ENCODE measurements at places on chromosomes 2 and 18.
A peak's percentile ranks its signal among the peaks of the same experiment; 100 is the strongest.

DNA sequence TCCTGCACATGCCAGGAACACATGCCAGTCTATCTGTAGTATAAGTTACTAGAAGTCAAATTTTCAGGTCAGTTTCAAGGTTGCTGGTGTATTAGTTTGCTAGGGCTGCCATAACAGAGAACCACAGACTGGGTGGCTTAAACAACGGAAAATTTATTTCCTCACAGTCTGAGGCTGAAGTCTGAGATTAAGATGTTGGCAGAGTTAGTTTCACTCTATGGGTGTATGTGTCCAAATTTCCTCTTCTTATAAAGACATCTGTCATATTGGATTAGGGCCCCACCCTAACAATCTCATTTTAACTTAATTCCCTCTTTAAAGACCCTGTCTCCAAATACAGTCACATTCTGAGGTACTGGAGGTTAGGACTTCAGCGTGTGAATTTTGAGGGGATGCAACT, 26.5 kb downstream of the B3GNT7 start:
- no peak for DNase-seq

GRCh38 chr18:617970-618504, 21.2 kb downstream of the CLUL1 start:
- DNase-seq, result no peak

DNA sequence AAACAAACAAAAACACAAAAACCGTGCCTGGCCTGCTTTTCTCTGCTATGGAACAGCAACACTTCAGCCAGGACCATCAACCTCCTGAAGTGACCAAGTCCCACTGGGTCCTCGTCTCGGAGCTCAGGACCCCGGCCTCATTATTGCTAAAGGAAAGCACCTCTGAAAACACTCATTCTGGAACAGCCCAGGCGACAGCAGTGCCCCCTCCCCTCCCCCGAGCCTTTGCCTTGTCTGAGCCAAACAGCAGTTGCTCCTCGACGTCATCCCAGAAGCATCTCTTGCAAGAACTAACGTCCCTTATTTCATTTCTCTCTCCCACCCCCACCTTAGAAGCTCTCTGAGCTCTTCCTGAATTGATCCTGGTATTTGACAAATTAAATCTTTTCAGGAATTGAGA, 27.4 kb downstream of the APCDD1 start:
- no peak for DNase-seq

DNA sequence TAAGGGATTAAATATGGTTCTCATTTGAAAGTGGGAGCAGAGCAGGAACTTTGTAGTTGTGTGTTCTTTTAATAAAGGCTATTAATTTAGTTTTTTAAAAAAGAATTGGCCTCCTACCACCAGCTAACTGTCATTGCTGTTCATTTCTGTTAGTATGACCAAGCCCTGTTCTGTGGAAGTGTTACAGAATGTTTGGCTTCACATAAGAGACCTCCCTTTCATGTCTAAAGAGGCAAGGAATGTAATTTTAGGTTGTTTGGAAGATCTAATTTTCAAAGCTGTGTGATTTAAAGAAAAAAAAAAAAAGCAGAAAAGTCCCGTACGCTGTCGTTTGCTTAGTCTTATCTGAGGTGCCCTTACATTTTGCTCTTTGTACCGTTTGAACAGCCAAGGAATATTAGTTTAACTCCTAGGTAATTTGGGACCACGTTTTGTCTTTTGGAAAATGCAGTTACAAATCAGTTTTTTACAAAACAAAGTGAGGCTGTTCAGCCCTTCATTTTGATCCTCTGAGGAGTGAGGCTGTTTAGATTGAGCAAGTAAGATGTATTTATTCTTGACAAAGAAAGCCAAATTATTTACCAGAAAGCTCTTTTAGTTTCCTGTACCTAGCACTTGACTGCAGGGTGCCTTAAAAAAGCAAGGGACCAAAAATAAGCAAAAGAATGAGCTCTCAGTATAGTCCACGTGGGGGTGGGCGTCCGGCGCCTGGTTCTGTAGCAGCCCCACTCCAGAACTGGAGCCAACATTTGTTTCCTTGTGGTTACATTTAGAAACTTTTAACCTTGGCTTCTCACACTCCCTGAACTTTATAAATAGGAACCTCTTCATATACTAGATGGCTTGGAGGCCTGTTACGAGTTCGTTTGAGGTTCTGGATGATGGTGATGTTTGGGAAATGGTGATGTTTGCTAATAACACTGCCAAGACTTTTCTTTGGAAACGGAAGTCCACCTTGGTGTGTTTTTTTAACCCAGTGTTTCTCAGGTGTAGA, 136.2 kb downstream of the FMNL2 start:
- DNase-seq, result no peak

- DNase-seq, result no peak
These were observed 238.3 kb downstream of the TCF4 start for GRCh38 chr18:55349685-55350084.

- no peak for DNase-seq
These were observed 21.4 kb downstream of the MGAT4A start for GRCh38 chr2:98709535-98709934.

- DNase-seq, result peak; percentile 24
These were observed 55.6 kb upstream of the ACMSD start for GRCh38 chr2:134782792-134783191.

DNA sequence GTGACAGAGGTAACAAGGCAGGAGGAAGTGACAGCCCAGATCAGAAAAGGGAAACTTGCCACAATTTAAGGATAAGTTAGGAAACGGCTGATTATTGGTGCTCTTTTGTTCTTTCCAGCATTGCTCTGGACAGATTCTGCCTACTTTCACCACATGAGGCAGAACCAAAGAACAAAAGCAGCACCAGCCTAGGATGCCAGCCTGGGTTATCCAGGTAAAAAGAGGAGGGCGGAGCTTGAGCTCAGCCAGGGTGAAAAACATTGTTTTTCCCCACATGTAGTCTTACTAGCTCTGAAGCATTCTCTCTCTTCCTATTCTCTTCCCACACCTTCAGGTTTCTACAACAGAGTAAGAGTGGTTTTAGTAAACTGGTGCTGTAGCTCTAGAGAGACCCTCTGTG, 300.5 kb downstream of the TMX3 start:
- DNase-seq, result no peak

All from NCI-H510A (cell line).